Renal cortical epithelial cell (primary cell): ENCODE measurements at places on chromosomes 13 and 19.

DNA sequence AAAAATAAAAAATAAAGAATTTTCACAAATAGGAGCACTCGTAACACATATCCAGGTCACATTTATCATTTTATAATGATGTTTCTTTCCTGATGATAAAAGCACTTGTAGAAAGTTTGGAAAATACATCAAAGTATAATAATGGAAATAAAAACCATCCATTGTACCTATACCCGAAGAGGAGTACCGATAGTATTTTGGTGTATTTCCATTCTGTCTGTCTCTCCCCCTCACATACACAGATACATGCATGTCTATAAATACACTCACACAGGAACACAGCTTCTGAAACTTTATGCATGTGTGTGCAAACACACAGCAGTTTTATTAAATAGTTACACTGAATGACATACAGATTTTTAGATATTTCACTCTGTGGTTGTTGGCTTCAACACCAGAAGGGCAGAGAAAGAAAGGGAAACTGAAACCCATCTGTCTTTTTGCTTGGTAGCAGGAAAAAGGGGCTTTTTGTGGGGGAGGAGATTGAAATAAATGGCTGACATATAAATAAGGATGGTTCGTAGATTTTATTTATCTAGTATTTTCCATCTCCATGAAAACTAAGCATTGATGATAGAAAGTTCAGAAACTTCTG is 114.8 kb downstream of the LRCH1 start:
- no peak for DNase-seq

GRCh38 chr19:55369653-55370304 is 484 bp downstream of the IL11 start:
- DNase-seq, result no peak

- no peak for DNase-seq
Measured at GRCh38 chr13:24741016-24741662, 22.8 kb upstream of the RNF17 start.

GRCh38 chr13:99892196-99892613 is 79.4 kb downstream of the ZIC5 start:
- DNase-seq, result no peak

- DNase-seq, result peak; percentile 50
Measured at GRCh38 chr19:33096005-33096404, 15.0 kb downstream of the GPATCH1 start.

DNA sequence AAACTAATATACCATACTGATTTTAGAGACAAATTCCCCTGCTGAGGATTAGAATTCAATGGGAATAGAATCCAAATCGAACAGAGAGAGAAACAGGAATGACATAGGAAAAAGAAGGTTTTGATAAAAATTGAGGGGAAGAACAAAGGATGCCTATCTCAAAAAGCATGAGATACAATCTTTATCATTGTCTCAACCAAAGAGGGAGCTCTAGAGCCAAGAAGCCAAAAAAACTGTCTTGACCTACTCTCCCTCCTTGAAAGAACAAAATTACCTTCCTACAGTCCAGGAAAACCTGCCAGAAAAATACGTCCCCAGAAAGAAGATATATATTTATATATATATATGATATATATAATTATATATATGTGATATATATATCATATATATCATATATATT is 39.2 kb upstream of the MIR17HG start:
- no peak for DNase-seq

DNA sequence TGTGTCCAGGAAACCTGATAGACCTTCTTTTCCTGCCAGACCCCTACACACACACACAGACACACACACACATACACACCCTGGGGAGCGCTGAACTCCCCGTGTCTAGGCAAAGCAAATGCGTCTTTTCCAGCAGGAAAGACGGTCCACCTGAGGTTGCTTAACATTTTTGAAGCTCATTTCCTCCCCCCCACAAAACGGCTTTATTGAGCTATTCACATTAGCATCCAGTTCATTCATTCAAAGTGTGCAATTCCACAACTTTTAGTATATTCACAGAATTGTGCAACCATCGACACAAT is 3.4 kb downstream of the GSX1 start:
- DNase-seq, result no peak

GRCh38 chr13:50690006-50690405 is 153.5 kb downstream of the DLEU7 start:
- DNase-seq, result no peak

- DNase-seq, result no peak
Measured at GRCh38 chr13:34437873-34438272, 504.2 kb upstream of the NBEA start.

DNA sequence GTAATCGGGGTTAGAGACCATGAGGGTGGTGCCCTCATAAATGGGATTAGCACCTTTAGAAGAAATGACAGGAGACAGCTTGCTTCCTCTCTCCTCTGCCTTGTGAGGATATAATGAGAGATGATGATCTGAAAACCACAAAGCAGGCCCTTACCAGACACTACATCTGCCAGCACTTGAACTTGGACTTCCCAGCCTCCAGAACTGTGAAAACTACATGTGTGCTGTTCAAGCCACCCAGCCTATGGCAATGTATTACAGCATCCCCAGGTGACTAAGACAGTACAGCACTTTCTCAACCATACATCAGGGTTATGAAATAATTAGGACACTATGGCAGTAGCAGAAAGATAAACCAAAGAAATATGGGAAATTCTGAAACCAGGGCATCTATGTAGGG is 7.4 kb downstream of the ZNF564 start:
- no peak for DNase-seq
